ENCODE measurements at places on chromosomes 7 and 10. TPM values are rescaled to one million over a fixed set of nuclear protein-coding genes. Genes with fewer than 3 reads are reported as not detected.

GRCh38 chr10:59971915-59972314 lies 65.6 kb upstream of the CCDC6 start:
- H3K4me1 ChIP-seq = no peaks in the 10 kb centered on the region
- no peak overlapping the region for H3K4me3 ChIP-seq
- no peaks in the 10 kb centered on the region for H3K36me3 ChIP-seq
- no peak for DNase-seq

PWWP2B gene
- 5.2 TPM for total RNA-seq

DNA sequence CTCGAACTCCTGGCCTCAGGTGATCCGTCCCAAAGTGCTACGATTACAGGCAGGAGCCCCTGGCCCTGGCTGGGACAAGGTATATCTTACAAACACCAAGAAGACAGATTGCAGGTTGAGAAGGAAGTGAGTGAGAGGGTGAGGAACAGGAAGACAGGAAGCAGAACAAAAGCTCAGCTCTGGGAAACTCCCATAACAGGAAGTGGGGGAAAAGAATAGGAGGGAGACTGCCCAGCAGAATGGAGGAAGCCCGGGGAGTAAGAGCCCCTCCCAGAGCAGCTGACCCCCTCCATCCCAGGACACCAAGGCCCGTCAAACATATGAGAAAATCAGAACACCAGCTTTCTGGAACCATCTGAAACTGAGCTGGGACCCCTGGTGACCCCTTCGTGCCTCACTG lies 2.9 kb downstream of the TECPR1 start:
- peaks cover 41% of the 10 kb centered on the region for H3K4me1 ChIP-seq
- no peak for DNase-seq
- peak overlapping the region; percentile 7 for H3K4me3 ChIP-seq
- no peaks in the 10 kb centered on the region for H3K27me3 ChIP-seq
- H3K36me3 ChIP-seq = peaks cover 4% of the 10 kb centered on the region

- no peaks in the 10 kb centered on the region for H3K27me3 ChIP-seq
- H3K36me3 ChIP-seq = no peaks in the 10 kb centered on the region
- no peak overlapping the region for H3K4me3 ChIP-seq
- H3K4me1 ChIP-seq = no peaks in the 10 kb centered on the region
Measured at GRCh38 chr7:131969560-131969959, 413.1 kb upstream of the PODXL start.

- no peaks in the 10 kb centered on the region for H3K27me3 ChIP-seq
- H3K4me1 ChIP-seq = peaks cover 3% of the 10 kb centered on the region
- no peak for DNase-seq
- no peaks in the 10 kb centered on the region for H3K36me3 ChIP-seq
Measured at GRCh38 chr7:28077616-28078015, 103.0 kb downstream of the JAZF1 start.

GRCh38 chr10:133442967-133443924 lies 10.5 kb upstream of the SCART1 start:
- peak overlapping the region; percentile 52 for H3K4me3 ChIP-seq
- H3K27ac ChIP-seq = no peak overlapping the region
- peaks cover 23% of the 10 kb centered on the region for H3K36me3 ChIP-seq
- no peaks in the 10 kb centered on the region for H3K27me3 ChIP-seq
- H3K4me1 ChIP-seq = peaks cover 25% of the 10 kb centered on the region

TDRD1 gene
- total RNA-seq = 0.07 TPM

GRCh38 chr7:484356-485101 lies 35.1 kb downstream of the PDGFA start:
- H3K27me3 ChIP-seq = peaks cover 20% of the 10 kb centered on the region
- no peaks in the 10 kb centered on the region for H3K36me3 ChIP-seq
- no peak overlapping the region for H3K4me3 ChIP-seq
- no peak overlapping the region for H3K27ac ChIP-seq
- no peaks in the 10 kb centered on the region for H3K4me1 ChIP-seq
- no peak for DNase-seq

AZGP1 gene
- not detected for total RNA-seq

DNA sequence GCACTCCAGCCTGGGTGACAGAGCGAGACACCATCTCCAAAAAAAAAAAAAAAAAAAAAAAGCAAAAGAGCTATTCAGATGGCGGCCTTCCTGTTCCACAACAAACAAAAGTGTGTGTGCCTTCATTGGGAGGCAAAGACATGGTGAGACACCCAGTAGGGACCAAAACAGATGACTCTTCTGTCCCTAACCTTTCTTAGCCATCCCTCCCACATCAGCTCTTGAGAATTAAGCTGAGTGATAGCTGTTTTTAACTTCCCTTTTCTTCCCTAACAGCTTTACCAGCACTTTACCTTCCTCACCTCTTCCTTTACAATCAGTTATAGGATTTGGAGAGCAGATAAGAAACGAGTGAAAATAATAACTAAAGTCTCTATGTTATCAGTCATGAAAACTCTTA lies 48.2 kb downstream of the ARMH3 start:
- no peak overlapping the region for H3K4me3 ChIP-seq
- no peaks in the 10 kb centered on the region for H3K27me3 ChIP-seq
- peaks cover 3% of the 10 kb centered on the region for H3K36me3 ChIP-seq
- H3K27ac ChIP-seq = no peak overlapping the region

DNA sequence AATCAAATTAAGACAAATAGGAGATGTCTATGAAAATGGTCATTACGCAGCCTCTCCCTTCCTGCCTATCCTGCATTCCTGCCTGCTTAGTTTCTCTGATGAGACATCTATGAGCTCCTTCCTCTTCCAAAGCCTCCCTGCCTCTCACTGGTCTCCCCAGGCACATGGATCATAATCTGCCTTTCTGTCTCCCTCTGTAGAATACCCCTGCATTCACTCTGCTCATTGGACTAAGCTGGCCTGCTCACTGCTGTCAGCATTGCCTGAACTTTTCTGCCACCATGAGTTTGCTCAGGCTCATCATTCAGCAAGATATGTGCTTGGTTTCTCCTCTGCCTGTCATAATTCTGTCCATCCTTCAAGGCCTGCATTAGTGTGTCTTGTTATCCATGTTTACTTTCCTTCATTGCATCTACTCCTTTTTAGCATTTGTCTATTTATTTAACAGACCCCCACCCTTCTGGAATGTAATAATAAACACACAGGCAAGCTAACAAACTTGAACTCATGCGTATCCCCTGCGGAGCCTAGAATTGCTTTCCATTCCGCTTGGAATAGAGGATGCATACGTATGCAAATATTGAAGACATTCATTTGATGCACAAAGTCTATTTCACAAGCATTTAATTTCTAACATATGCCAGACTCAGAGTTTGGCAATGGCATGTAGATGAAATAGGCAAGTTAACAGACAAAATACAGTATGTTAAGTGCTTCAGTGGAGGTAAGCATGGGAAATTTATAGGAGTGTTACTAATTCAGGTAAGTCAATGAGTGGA lies 88.3 kb downstream of the PTPRZ1 start:
- H3K4me1 ChIP-seq = no peaks in the 10 kb centered on the region
- DNase-seq = no peak
- H3K4me3 ChIP-seq = no peak overlapping the region
- no peak overlapping the region for H3K27ac ChIP-seq
- H3K36me3 ChIP-seq = no peaks in the 10 kb centered on the region
- H3K27me3 ChIP-seq = no peaks in the 10 kb centered on the region

- H3K27me3 ChIP-seq = no peaks in the 10 kb centered on the region
- no peak overlapping the region for H3K4me3 ChIP-seq
- no peaks in the 10 kb centered on the region for H3K36me3 ChIP-seq
- no peak for DNase-seq
Measured at GRCh38 chr7:80584778-80585177, 53.7 kb upstream of the CD36 start.

GRCh38 chr7:27863880-27864279 lies 123.9 kb downstream of the TAX1BP1 start:
- H3K27me3 ChIP-seq = no peaks in the 10 kb centered on the region
- H3K4me3 ChIP-seq = no peak overlapping the region
- H3K4me1 ChIP-seq = no peaks in the 10 kb centered on the region
- H3K36me3 ChIP-seq = no peaks in the 10 kb centered on the region
- DNase-seq = no peak
- no peak overlapping the region for H3K27ac ChIP-seq

TMEM196 gene
- not detected for total RNA-seq
